ENCODE measurements at places on chromosomes 7 and 10.
A peak's percentile ranks its signal among the peaks of the same experiment; 100 is the strongest.

DNA sequence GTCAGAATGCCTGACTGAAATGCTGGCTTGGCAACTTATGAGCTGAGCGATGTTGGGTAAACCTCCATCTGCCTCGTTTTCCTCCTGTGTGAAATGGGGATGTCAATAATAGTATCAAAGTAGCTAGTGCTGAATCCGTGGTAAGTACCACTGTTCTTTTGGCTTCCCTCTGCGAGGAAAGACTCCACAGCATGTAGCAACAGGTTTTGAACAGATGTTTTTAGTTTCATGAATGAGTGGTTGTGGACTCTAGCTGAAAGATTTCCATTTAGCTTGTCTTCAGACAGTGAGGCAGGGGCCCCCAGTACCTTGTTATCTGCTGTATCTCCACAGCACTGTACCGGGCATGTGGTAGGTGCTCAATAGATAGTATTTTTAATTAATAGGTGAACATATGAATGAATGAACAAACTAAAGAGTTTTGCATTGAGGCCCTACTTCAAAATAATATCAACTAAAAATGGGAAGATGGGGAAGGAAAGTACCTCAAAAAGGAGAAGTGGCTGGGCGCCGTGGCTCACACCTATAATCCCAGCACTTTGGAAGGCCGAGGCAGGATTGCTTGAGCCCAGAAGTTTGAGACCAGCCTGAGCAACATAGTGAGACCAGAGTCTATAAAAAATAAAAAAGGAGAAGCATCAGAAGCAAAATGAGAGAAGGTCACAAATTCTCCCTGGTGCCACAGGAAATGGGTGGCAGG, 5.6 kb upstream of the DLG5 start:
- no peak for DNase-seq

DNA sequence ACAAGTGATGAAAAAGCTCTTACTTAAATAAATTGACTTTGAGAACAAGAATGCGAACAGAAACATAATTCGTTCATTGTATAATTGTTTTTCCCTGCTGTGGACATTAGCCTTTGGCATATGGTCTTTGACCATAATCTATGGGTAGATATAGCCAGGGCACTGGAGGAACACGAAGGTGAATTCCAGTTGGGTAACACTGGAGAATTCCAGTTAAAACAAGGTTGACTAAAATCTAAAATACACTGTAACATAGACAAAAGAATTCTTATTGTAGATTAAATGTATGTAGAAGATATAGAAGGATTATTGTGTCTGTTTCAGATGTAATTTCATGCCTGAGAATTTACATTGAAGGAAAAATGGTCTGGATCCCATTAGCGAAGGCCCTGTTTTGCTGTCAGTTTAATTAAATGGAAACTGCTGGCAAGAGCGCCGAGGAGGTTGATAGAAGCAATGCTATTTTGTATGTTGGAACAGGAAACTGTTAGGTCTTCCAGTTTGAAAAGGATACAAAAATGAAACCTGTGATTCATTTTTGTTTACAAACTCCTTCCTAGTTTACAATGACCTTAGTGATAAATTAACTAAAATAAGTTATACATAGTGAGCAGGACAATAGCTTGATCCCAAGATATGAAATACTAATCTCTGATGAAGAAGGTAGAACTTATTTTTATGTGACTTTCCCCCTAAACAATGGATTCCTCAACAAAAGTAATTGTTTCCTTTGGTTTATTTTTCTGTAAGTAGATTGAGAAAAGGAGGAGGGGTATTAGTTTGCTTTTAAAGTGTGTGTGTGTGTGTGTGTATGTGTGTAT, 68.9 kb downstream of the ARID5B start:
- DNase-seq = no peak

GRCh38 chr10:8586504-8586903, 532.0 kb downstream of the GATA3 start:
- DNase-seq = no peak

- DNase-seq = no peak
Measured at GRCh38 chr10:52221923-52222322, 92.2 kb upstream of the DKK1 start.

DNA sequence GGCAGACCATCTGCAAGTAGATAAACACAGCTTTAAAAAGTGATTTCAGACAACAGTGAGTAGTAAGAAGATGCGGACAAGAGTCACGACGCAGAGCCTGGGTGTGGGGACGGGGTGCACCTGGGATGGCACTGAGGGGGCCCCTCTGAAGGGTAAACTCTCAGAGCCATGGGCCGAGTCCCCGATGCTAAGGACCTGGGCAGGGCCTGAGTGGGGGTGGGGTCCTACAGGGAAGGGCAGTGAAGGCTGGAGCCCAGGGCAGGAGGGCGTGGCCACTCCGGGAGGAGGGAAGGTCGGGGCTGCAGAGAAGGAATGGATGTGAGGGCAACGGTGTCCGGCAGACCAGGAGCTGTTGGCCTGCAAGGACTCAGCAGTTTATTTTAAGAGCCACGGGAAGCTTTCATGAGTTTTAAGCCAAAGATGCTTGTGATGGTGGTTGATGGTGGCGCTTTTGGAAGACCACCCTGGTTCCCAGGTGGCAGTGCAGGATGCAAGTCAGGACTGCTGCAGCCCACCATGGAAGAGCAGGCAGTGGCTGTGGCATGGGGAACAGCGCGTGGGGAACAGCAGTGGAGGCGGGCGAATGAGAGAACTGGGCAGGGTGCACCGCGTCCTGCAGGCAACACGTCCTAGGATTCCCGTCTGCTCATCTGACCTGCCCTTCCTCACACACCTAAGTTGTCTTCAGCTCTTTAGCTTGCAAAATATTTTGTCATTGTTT, 296.8 kb downstream of the DNAJB6 start:
- DNase-seq = no peak

DNA sequence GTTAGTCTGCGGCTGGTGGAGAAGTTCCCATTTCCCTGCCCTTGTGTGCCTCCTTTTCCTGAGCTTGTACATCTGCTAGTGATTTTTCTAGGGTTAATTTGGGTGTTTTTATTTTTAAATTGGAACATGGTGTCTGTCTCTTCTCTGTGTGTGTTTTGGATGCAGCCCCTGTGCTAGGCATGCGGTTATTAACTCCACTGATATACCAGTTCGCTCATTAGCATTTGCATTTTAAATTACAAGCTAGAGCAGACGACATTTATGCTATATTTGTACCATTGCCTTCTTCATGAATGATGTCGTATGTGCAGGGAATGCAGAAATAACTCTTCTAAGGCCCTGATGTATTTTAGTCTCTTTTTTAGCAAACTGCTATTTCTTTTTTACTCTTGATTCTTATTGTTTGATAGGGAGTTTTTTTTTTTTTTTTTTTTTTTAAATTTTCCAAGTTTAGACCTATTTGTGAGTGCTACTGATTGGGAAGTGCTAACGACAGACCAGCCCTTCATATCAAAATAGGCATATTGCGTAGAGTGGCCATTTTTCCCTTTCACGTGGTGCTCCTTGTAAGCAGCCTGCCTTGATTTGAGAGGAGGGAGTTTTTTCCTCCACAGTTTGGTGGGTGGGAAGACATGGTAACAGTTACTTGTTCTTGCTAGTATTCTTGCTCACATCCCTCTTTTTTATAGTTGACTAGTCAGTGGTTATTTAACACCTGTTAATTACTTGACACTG, 89.6 kb downstream of the LRRC4 start:
- no peak for DNase-seq

- peak; percentile 13 for DNase-seq
Measured at GRCh38 chr7:127514499-127514898, 70.9 kb downstream of the GCC1 start.

DNA sequence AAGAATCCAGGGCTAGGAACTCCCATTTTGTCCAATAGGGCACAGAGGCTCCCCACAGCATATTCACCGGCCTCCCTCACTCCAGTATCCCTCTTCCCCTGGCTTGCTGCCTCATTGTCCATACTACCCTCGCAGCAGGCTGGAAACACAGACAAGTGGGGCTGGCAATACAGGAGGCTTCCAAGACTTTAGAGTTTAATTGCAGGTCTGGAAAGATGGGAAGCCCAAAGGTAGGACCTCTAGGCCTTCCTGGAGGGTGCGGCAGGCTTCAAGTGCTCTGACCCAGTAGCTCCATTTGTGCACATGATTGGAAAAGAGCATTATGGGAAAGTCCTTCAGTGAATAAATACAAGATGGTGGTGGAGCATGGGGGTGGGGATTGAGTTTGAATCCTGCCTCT, 166.7 kb downstream of the EVX1 start:
- no peak for DNase-seq

DNA sequence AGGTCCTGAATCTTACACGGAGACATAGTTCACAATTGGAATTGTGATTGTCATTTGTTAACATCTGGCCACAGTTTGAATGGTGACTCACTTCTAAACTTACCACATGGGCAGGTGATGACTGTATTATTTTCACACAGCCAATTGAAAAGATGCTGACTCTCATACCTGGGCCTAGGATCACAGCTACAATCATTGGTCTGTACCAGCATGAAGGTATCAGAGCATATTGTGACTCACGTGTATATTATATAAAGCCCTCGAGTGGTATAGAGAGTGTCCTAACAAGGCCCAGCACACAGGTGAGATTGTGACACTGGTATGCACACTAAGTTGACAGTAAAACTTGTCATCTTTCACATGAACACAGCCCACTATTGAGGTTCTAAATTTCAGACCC, 9.4 kb upstream of the ZNF107 start:
- DNase-seq = no peak

DNA sequence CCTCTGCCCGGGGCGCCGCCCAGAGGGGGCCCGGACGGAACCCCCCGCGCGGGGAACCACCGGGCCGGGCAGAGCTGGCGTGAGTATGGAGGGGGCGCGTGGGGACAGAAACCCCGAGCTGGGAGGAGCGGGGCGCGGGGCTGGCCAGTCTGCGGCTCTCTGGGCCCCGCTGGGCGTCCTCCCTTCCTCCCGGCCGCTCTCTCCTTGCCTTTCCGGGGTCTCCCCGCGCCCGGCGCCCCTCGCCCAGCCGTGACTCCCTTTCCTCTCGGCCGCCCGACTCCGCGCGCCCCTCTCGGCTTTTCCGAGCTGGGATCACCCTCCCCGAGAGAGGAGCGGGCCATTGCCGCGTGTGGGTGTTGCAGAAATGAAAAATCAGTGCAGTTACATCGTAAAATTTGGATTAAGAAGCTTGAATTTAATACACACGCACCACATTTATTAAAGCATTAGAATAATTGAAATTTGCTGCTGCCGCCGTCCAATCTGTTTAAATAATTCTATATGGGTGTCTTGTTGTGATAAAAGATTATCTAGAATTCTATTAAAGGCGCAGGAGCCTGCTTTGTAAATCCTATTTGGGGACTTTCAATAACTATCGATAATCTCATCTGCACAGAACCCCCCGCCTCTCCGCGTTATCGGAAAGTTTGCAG, 9.1 kb downstream of the UNCX start:
- DNase-seq = no peak

DNA sequence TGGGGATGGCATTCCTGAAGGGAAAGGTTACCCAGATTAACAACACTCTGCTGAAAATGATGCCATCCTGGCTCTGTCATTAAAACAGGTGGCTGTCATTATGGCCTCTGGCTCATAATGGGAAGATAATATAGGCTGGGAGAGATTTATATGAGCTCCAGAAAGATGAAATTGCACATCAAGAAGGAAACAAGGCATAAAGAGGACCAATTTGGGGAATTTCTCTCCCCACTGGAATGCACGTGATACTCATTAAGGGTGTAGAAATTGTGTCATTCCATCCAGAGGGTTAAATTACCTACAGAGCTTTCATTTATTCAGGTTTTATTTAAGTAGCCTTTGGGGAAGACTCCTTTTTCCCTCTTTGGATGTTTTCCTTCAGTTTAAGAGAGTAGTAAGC, 71.6 kb upstream of the CELF2 start:
- DNase-seq = no peak

DNA sequence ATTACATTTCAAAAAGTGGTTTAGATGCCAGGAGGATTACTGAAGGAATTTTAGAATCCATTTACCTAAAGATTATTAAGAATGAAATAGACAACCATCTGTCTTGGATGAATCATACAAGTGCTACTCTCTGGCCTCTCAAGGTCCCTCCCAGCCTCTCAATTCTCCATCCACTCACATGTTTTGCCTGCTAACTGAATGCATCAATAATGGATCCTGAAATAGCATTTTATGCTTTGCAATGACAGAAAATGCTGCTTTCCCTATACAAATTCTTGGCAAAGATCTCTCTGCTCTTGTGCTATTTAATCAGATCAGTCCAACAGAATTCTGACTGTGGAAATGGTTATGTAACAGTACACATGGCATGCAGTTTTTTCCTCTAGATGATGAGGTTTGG, 68.1 kb downstream of the HBP1 start:
- no peak for DNase-seq

DNA sequence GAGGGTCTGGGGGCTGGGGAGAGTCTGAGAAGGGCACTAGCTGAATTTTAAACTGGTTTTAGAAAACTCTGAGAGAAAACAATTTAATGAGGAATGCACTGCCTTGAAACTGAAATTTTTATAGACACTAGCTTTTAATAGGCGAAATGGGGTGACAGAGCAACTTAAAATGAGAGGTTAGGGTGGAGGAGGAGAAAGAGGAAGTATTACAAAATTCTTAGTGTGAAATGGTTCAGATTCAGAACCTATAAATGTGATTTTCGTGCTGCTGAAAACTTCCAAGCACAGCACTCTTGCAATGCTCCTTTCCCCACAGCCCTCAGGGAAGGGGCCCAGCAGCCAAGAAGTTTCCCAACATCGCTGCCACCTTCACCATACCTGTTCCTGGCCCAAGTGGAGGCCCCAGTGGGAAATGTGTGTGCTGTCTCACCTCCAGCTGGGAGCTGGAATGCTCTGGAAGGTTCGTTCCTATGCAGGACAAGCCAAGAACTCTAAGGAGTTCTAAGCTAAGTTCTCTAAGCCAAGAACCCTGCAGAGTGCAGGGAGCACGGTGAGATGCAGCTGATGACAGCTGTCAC, 60.0 kb downstream of the ATXN7L1 start:
- no peak for DNase-seq

GRCh38 chr7:55360486-55360885, 4.7 kb upstream of the LANCL2 start:
- DNase-seq = no peak

GRCh38 chr7:158043551-158044481, 543.8 kb downstream of the PTPRN2 start:
- no peak for DNase-seq

DNA sequence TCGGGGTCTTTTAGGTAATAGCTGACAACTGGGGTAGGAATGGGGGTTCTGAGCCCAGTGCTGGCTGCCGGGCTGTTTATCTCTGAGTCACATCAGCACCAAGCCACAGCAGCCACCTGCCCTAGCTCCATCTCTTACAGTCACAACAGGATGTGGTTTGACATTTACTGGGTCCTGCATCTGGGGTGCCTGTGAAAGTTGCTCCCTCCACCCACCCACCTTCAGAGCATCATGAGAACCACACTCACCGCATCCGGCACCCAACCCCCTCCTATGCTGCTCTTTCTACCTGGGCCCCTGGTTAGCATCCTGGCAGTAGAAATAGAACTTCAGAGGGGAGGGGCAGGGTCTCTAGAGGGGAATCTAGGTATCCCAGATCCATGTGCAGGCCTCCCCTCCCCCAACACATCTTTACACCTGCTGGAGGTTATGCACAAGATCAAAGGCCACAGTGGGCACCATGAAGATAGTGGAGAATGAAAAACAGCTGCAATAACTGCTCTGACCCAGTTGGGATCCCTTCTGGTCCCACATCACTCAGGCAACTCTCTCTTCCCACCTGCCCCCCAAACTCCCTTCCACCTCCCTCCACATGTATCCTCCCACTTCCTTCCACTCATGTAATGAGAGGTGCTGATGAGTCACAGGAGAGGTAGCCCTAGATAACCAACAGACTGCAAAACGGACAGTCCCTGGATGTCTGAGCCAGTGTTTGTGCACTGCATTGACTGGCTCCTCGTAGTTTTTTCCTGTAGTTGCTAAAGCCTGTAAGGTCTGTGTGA, 38.2 kb downstream of the PRSS2 start:
- peak; percentile 45 for DNase-seq

Data from Calu3 (cell line).